ENCODE measurements at places on chromosomes 4 and X.

DNA sequence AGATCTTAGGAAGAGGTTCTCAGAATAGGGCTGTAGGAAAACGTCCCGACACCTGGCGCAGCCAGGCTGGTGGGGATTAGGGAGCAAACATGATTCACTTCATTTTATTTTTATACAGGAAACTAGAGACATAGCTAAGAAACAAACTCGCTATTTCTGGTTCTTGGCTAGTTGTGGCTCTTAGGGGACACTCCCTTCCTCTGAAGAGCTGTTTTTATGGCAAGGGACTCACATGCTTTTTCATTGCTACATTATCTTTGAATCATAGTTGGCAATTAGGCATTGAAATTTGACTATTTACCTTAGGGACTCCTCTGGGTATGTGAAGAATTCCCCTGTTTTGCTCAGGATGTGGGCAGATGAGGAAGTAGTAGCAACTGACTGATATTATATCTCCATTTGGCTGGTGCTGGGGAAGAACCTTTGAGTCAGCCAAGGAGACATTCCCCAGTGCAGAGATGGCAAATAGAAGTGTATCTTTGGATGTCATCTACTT is 174.5 kb downstream of the SMIM20 start:
- no peak for DNase-seq

- DNase-seq, result no peak
Measured at GRCh38 chr4:22090661-22091351, 142.2 kb upstream of the KCNIP4 start.

DNA sequence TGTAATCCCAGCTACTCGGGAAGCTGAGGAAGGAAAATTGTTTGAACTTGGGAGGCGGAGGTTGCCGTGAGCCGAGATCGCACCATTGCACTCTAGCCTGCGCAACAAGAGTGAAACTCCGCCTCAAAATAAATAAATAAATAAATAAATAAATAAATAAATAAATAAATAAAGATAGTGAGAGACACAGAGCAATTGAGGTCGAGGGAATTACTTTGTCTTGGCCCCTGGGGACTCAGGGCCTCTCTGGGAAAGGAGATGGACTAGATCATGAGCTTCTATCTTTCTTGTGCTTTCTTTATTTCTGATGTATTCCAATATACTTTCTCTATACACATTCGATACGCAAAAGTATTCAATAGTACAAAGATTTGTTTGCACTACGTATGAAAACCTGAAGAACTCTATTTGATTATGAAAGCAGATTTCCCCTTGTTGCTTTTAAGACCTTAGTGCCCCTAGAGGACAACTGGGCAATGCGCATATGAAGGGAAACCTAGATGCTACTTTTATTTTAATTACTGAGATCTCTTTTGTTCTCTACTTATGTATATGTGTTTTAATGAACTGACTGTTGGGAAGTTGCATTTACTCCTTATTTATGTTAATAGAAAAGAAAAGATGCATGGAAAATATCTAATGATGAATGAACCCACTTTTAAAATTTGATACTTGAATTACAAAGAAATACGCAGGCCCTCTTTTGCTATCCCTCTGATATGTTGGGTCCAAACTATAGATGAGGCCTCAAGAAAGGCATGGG is 12.8 kb upstream of the ELOVL6 start:
- DNase-seq, result peak; percentile 7

GRCh38 chrX:105515561-105515960 is 295.1 kb upstream of the TEX13A start:
- no peak for DNase-seq

GRCh38 chr4:145058256-145058655 is 39.7 kb downstream of the ANAPC10 start:
- no peak for DNase-seq

- DNase-seq, result no peak
Measured at GRCh38 chr4:35516102-35516501, 728.2 kb downstream of the ARAP2 start.

DNA sequence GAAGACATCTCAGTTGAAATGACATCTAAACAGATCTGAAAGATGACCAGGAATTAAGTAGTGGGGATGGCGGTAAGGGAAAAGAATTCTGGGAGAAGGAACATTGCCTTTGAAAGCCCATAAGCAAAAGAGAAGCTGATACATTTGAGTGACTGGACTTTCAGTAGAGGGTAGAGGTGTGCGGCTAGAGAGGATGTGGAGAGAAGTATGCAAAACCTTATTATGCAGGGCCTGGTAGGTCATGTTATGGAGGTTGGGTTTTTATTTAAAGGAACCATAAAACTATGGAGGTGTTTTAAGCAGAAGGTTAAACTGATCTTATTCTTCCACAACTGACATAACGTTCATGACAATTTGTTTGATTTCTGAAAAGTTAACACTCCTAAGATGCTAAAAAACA is 36.3 kb downstream of the RPS6KA3 start:
- no peak for DNase-seq

DNA sequence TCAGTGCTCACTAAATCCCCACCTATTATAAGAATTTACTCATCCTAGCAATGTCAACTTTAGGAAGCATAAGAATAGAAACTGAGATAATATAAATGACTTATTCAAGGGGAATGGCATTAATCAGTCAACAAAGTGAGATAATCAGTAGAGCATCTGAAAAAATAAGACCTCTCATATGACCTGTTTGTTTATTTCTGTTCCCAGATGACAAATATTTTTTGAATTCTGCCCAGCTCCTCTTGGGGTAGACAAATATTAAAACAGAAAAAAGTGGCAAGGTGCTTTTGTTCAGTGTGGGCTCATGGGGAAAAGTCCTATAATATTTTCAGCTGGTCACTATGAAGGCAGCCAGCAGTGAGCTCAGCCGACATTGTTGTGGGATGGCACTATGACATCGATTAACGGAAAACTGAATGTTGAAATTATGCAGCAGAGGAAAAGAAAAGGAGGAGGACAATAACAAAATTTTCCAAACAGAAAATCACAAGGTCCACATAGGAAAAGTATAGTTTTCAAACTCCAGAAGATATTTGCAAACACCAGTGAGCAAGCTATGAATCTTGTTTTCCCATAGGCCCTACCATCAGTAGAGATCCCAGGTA is 109.6 kb downstream of the ANXA3 start:
- no peak for DNase-seq

GRCh38 chr4:53775381-53775780 is 184.1 kb upstream of the LNX1 start:
- no peak for DNase-seq

- no peak for DNase-seq
Measured at GRCh38 chr4:105998171-105999063, 103.1 kb downstream of the NPNT start.

DNA sequence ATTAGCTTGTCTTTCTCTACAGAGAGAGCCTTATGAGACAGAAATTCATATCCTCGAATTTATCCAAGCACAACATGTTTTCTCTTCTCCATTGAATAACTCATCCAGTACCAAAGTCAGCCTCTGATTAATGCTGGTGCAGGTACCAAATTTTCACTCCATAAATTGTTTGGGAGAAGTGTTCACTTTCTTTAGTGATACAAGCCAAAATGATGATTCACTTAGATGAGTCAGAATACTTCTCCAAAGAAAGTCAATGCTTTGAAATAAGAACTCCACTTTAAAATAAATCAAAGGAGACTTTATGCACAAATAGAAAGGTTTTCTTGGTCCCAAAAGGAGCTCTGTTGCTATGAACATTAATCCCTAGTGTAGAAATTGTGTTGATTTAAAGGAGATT is 60.2 kb downstream of the MAOB start:
- DNase-seq, result no peak

GRCh38 chr4:26992657-26993361 is 132.2 kb downstream of the STIM2 start:
- no peak for DNase-seq

DNA sequence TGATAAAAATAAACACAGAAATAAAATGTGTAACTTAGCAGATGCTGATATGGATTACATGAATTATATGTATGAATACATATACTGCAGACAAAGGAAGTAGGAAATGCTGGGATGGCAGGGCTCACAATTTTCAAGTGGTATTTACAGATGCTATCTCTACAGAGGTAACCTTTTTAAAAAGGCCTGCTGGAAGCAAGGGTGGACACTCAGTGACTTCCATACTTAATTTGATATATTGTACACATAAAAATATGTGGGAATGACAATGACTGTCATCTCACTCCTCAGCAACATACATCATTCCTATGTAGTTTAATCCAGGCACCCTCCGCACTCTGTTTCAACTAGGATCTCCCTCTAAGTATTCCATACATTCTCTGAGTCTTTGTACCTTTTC is 452.9 kb downstream of the DTHD1 start:
- DNase-seq, result peak; percentile 14

- DNase-seq, result no peak
Measured at GRCh38 chr4:1571165-1572009, 112.7 kb downstream of the FAM53A start.

DNA sequence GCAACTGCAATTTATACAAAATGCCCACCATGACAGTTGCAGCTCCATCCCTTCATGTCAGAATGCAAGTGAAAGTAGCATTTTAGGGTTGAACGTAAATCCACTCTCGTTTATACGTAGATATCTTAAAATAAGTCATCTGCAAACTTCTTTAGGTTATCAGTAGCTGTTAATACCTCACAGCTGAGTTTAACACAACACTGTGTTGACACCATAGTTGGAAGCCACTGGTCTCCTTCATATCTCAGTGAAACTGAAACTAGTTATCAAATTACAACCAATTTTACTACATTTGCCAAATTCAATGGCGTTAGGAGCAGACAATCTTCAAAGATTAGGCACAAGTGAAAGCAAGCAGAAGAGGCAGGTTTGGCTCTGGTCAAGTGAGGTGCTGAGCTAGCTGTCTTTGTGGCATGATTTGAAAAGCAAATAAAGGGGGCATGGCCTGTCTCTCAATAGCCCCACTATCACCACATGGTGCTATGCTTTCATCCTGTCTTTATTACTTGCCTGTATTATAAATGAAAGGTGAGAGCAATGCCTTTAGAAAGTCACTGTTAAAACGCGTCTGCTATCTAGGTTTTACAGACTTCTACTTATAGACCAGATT is 12.3 kb downstream of the PPP3CA start:
- DNase-seq, result no peak

DNA sequence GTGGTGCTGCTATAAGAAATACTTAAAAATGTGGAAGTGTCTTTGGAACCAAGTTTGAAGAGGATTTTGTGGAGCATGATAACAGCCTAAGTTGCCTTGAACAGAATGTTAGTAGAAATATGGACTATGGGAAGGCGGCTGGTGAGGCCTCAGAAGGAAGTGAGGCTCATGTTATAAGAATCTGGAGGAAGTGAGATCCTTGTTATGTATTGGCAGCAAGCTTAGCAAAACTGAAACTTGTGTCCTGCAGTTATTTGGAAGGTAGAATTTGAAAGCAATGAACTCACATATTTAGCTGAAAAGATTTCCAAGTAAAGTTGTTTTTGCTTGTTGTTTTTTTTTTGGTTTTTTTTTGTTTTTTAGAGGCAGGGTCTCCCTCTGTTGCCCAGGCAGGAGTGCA is 13.6 kb upstream of the MED14 start:
- no peak for DNase-seq

DNA sequence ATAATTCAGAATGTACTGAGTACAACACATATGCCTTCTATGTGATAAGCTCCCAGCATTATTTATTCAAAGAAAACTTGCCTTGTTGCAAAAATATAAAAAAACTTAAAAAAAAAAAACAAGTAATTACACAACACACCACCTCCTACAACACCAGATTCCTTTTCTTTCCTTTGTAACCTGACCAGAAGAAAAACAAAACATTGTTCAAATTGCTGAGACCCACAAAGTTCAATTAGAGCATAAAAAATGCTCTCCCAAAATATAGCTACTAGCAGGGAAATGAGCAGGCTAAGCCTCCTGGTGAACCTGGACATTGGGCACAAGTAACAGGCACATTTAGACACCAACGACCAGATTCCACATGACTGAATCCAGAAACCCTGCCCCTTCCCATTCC is 38.3 kb downstream of the MECP2 start:
- DNase-seq, result no peak
